ENCODE measurements at places on chromosomes 3 and 15.

DNA sequence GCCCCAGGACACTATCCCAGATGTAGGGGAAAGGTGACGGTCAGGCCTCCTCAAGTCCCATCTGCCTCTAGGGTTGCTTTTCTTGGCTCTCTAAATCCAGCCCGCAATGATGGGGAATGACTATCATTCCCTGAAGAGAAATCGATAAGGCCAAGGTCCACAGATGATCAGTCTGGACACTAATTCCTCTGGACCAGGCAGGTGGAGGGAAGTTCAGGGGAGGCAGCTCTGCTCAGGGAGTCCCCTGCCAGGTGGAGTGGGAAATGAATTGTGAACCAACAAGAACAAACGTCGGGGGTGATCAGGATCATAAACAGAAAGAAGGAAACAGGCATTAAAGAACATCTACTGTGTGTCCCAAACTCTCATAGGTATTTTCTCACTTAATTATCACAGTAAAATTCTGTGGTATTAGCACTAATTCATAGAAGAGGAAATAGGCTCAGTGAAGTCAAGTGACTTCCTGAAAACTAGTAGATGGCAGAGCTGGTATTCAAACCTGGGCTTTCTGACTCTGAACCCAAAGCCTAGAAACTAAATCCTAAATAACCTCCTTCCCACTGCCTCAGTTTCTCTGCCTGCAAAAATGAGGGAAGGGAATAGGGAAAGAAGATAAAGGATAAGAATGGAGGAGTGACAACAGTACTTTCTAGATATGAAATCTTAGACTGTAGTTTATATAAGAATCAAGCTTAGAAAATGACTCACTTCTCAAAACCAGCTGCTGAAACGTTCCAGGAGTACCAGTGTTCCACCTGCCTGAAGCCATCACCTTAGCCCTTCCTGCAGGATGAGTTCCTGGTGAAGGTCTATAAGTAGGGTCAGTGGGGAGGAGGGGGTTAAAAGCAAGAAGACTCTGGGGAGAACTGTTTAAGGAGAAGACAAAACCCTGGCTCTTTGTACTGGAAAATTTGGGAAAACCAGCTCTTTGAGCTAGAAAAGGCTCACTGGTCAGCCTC, 7.5 kb downstream of the BMF start:
- no peak for DNase-seq

DNA sequence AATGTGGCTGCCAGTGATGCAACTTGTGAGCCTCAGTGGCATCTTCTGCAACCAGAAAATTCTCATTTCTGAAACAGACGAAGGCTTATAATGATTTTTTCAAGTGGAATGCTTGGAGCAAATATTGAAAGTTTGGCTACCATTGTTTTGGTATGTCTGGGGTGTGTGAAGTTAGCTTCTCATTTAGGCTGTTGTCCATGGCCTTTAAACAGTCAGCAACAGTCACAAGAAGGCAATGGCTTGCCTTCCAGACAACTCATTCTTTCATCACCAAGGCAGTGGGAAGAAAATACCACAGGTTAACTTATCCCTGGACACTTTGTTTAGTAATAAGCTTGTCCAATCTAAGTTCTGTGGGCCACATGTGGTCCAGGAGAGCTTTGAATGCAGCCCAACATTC, 4.7 kb upstream of the BNC1 start:
- DNase-seq = no peak

DNA sequence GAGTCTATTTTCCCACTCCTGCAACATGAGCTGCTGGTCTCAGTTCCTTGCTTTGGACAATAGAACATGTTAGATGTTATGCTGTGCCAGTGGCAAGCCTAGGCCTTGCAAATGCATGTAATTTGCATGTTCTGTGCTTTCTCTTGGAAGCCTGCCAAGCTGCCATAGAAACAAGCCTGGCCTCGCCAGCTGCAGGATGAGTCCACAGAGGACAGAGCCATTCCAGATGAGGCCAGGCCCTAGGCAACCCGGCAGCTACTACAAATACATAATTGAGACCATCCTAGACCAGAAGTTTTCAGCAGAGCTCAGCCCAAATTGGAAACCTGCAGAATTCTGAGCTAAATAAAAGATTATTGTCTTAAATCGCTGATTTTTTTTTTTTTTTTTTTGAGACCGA, 39.6 kb downstream of the TRIM69 start:
- DNase-seq = no peak

DNA sequence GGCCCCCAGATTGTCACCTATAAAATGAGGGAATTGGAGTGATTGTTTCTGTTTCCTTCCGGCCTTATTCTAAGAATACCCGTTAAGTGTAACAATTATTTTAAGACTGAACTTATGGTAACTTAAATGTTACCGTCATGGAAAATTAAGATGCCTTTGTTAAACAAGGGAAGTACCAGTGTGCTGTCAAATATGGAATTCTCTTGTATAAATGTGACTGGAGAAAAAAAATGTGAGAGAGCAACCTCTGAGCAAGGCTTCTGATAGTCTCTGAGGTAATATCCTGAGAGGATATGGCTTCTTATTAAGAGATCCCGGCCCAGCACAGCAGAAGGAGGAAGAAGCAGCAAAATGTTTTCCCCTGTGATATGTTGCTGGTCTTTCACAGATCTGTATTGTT, 480.7 kb upstream of the ADAMTS9 start:
- no peak for DNase-seq

GRCh38 chr15:99682455-99682854, 50.8 kb downstream of the LYSMD4 start:
- DNase-seq = no peak

DNA sequence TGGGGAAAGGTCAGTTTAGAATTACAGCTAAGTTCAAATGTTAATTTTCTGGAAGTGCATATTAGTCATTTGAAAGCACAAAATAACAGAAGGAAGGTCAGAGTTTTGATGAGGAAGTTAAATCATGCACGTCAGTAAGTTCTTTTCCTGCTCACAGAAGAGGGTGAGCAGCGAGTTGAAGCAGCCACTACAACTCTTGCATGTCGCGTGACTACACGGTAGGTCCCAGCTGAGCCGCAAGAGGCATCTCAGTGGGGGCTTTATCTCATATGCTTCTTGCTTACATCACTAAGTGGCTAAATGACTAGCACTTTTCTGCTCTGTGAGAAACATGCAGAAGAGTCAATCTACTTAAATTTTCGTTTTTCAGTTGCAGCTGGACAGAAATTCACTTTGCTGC, 21.3 kb upstream of the SEC62 start:
- peak; percentile 4 for DNase-seq

DNA sequence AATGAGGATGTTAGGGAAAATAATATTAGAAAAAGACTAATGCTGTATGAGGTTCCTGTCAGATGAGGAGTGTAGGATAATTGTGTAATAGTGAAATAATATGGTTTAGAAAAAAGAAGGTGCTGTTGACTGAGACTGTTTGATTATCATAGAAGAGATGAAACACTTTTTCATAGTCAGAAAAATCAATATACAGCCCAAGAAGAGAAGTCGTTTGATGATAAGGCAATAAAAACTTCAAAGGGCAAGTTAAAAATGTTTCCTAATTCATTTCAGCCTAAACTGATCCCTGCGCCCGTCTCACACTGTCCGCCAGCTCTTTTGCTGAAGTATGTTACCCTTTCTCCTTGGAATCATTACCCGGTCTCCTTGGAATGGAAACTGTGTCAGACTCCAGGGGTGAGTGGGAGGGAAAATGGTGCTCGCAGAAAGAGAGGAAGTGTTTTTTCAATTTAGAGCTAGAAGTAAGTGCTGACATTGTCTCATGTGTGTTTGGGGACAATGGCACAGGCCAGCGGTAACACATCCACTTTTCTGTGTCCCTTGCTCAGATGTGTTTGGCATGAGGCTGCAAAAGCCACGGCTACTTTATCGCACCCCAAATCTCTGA, 23.6 kb downstream of the DUT start:
- DNase-seq = no peak

DNA sequence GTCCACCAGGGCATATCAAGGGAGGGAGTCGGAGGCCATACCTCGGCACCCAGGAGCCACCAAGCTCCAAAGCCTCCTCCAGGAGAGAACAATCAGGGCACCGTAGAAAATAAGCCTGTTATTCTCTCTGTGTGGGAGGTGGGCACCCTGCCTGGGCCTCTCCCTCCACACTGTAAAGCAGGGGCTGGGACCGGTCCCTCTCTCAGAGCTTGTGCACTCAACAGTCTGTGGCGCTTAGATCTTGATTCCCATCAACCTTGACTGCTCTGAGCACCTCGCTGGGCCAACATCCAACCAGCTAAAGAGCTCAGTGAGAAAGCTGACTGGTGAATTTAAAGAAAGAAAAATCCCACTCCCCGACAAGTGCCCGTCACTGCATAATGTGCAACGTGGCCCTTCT, 53.0 kb downstream of the PCSK6 start:
- no peak for DNase-seq

DNA sequence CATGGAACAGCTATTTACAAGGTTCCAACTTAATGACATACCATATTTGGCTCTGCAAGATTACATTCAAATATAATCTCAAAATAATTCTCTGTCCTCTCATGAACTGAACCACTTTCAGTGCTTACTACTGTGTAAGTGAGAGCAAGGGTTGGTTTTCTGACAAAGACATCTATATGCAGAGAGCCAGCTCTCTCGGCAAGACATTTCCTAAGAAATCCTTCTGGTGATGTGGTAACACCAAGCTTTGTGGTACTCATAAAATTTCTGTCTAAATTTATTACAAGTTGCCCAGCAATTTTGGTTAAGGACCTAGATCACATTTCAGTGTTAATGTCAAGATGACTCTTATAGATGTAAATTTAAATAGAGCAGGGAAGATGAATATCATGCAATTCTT, 184.9 kb downstream of the GAP43 start:
- no peak for DNase-seq

GRCh38 chr3:107430996-107431245, 53.7 kb downstream of the CCDC54 start:
- DNase-seq = no peak

DNA sequence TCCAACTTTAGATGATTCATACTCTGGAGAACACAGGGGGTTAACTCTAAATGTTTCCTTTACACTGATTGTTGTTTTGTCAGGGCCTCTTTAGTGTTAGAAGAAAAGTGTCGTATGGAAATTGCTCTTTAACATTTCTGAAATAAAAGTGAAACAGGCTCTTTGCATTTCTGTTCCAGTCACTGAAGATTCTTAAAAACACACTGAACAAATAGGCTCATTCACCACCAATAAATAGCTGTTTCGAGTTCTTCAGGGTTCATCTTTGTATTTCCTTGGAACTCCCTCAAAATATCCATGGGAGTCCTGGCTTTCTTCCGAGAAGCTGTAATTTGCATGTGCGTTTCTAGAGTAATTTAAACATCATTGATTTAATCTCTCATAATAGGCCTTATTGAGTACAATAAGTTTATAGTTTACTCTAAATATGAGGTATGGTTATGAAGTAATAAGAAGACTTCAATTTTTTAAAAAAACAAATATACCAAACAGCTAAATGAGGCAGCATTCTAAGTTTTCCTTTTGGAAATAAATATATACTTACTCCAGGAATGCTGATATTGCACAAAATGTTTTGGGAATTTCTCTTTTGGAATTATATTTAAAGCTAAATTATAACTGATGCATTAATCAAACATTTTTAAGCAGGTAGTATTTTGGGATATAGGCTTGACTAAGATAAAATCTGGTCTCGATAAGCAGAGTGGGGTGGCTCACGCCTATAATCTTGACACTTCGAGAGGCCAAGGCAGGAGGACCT, 327.4 kb downstream of the EPHA3 start:
- DNase-seq = no peak

DNA sequence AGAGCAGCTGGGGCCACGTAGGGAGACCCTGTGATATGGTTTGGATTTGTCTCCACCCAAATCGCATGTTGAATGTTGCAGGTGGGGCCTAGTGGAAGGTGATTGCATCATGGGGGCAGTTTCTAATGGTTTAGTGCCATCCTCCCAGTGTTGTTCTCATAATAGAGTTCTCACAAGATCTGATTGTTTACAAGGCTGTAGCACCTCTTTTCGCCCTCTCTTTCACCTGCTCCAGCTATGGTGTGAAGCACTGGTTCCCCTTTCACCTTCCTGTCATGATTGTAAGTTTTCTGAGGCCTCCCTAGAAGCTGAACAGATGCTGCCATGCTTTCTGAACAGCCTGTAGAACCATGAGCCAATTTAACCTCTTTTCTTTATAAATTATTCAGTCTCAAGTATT, 198.9 kb upstream of the CBLB start:
- DNase-seq = no peak

DNA sequence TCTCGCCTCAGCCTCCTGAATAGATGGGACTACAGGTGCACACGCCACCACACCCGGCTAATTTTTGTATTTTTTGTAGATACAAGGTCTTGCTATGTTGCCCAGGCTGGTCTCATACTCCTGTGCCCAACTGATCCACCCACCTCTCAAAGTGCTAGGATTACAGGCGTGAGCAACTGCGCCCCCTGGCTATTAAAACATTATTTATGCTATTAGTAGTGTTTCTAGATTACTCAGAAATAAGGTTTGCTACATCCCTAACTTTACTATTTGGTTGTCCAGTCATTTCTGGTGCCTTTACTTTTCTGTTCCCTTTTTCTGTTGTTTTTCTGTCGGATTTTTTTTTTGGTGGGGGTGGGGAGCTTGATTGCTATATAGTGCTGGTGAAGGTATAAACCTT, 393.6 kb upstream of the TPM1 start:
- no peak for DNase-seq

DNA sequence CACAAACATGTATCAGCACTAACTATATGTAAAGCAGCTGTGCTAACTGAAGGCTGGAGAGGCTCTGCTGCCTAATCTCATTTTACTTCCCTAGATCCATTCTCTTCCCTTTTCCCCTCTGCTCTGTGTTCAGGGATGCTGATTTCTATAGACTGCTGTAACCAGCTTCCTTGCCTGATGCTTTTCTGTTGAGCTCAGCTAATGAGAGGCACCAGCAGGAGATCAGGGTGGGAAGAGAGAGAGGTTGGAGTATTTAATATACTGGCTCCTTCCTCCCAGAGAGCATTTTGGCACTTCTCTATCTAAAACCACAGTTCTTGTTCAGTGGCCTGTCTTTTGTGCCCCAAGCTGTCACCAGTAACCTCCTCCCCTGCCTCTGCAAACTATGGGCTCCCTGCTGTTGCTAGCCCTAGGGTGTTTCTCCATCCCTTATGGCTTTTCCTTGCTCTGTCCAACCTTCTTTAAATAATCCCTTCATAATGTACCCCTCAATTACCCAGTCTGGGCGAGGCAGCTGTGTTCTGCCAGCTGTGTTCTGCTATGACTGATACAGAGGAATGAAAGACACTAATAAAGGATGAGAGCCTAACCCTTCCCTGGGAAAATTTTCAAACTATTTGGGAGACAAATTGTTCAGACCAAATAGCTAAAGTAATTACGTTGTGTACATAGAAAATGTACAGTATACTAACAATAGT, 69.5 kb downstream of the CADPS start:
- no peak for DNase-seq

GRCh38 chr15:74180881-74181602, 7.5 kb downstream of the ISLR start:
- DNase-seq = no peak

- DNase-seq = no peak
Observed at GRCh38 chr3:145959457-145960088, 201.4 kb downstream of the PLOD2 start.

GRCh38 chr3:159616234-159616825, 372.3 kb upstream of the IL12A start:
- no peak for DNase-seq

- no peak for DNase-seq
Observed at GRCh38 chr3:124878561-124879336, 8.4 kb downstream of the ITGB5 start.

Data from esophagus squamous epithelium (tissue), 5 donors.